BJ (cell line): ENCODE measurements at places on chromosomes 1 and 21.

- no peak for DNase-seq
Observed at GRCh38 chr1:159248311-159248710, 43.6 kb downstream of the ACKR1 start.

- DNase-seq = no peak
Observed at GRCh38 chr1:209529233-209529632, 54.3 kb upstream of the CAMK1G start.

DNA sequence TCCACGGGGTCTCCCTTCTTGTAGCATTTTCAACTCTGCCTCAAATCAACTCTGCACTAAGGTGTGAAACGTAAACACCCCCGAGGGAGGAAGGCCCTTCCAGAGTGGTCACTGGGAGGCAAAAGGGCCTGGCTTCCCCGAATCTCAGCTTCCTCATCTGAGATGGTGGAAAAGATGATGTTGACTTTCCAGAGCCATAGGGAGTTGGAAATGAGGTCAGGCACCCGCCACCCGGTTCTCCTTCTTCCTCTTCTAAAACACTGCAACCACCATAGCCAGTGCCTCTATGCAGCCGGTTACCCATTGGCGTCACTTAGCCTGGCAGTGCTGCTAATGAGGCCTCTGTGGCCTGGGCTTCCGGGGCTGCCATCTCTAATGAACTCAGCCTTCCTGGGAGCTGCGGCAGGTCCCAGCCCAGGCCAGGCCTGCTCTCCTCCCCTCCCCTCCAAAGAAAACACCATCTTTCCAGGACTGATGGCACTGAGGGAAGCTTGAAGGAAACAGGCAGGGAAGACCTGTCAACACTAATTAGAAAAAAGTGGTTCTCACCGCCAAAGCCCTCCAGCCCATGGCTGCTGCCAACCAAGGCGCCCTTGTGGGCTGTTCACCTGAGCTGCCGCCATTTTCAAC lies 175.0 kb downstream of the KAZN start:
- no peak for DNase-seq

DNA sequence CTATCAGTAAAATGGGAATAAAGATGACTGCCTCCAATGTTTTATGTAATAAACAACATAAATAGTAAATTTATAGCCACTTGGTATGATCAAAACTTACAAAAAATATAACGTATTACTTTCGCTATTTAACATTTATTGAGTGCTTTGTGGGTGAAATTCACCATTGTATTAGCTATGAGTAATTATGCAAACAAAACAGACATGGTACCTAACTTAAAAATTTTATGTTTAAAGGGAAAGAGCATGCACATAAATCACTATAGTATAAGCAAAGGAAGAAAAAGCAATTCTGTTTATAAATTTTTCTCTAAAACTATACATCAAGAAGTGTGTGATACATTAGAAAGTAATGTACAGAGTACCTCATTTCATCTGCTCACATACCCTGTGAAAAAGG lies 1046.2 kb downstream of the NCAM2 start:
- DNase-seq = no peak

DNA sequence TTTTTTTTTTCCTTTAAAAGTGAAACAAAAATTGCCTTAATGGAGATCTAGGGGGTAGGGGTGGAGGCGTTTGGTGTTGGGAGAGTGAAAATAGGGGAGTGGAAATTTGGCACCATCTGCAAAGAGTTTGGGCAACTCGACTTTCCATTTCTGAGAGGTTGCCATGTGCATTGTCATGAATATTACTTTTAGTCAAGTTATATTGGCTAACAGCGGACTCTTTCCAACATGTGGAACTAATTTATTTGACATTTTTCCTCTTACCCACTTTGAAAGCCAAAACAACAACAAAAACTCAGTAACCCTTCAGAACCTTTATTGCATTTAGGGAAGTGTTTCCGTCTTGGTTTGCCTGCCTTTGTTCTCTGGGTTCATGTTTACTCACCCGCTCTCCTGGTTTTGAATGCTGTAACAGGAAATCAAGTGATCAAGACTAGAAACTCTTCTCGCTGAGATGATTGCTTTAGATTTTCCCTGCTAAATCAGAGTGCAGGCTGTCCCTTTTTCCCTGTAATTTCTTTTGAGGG lies 70.4 kb downstream of the CACHD1 start:
- DNase-seq = no peak

DNA sequence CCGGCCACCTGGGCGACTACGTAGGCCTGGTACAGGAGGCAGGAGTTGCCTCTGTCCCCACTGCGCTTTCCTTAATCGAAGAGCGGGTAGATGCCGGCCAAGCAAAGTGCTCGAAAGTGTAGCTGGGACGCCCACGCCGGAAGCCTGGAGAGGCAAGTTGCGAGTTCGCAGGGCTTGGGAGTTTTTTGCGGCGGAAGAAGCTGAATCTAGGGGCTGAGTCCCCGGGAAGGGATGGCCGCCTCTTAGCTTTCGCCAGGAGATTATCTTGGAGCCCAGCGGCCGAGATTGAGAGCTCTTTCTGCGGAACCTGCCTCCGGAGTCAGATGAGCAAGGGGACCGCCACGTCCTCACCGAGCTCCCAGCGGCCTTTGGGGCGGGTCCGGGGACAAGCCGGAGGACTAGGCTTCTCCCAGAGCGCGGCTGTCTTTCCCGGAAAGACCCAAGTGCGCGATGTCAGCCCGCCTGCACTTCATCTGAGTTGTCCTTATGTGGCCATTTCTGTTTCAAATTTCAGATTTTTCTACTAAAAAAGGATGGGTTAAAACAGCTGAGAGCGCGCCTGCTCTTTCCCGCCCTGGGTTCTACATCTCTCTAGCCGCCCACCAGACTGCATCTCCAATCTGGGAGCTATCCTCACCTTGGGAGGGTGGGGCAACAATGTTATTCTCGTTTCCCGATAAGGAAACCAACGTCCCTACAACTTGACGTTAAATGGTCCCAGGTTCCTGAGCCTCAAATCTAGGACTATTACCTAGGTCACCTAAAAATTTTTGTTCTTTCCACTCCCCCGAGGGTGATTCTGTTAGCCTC lies 12.4 kb upstream of the TBX15 start:
- DNase-seq = no peak

DNA sequence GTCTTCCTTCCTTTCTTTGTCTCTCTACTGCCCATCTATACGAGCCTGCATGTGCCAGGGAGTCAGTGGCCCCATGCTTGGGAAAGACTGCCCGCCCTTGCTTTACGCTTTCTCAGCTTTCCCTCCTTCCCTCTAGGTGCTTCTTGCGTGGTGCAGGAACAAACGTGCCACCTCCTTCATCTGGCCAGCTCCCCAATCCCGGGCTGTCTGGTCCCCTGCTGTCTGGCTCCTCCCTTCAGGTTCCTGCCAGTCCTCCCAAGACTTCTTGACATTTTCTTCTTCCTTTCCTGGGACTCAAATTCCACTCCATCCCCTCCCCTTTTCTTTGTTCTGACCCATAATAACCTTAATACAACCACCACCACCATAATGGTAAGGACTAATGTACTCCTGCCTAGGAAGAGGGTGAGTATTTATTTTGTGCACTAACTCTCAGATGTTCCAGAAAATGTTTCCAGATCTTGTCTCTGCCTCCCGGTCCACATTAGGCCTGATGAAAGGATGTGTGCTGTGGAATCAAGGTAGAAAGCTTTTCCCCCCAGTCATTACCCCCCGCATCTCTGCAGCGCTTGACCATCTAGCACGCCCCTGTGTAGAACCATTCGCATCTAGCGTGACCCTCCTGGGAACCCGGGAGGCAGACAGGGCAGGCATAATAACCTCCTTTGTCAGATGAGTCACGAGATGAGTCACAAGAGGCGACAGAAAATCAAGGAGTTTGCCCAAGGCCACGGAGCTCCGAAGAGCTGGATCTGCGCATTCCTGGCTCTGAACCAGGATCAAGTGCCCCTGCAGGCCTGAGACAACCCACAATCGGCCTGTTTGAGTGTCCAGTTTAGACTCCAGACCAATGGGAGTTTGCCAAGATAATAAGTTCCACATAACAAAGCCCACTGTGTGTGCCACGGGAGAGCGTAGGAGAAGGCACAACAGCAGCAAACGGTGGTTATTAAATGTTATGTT lies 60.1 kb upstream of the NEK2 start:
- DNase-seq = peak; percentile 67

GRCh38 chr1:195754874-195755273 lies 853.4 kb downstream of the KCNT2 start:
- DNase-seq = no peak

DNA sequence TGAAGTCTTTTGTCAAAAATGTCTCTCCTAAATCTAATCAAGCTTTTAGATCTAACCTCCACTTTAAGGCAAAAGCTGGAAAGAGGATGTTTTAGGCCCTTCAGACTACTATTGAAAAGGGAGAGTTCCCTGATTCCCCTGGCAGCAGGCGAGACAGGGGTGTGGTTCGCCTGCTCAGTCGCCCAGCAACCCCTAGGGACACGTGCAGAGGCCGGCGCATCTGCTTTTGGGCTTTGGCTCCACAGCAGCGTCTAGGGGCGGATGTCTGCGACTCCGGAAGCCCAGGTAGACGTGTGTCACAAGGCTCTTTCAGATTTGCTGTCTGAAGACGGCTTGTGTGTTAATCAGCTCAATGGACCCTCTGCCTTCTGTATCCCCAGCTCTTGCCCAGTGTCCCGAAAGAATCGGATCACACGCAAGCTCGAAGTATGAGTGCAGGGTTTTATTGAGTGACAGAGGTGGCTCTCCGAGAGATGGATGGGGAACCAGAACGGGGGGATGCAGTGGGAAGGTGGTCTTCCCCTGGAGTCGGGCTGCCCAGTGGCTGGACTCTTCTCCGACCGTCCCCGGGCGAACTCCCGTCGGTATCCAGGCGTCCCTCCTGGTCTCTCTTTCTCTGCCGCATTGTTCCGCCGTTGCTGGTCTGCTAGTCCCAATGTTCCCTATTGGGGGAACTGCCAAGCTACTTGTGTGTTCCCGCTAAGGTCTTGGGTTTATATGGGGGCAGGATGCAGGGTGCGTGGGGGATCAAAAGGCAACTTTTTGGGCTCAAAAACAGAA lies 45.5 kb downstream of the OLFML2B start:
- DNase-seq = no peak

DNA sequence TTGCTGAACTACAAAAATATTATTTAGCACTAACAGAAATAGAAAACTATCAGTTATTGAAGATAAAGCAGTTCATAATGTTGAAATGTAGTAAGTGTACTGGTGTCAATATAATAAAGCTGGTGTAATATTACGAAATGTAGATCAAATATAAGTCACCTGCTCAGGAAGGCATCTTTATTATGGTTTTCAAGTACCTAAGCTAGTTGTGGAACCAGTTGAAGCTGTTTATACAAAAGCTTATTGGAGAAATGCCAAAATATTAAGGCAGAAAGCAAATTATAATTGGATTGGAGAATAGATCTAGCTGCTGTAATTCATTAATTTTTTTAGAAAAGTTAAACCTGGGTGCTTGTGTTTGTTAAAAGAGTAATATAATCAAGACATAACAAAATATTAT lies 6.2 kb upstream of the MARK1 start:
- no peak for DNase-seq

DNA sequence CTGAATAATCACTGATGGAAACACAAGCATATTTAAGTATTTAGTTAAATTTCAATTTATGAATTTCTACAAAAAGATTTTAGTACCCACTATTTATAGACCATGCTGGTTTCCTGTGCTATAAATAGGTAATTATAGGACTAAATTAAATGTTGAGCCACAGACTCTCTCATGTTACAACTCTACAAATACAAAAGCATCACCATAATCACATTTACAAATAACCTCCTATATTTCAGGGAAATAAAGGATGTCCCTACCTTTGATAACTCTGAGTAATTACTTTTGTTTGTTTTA lies 32.6 kb upstream of the CCDC190 start:
- no peak for DNase-seq

DNA sequence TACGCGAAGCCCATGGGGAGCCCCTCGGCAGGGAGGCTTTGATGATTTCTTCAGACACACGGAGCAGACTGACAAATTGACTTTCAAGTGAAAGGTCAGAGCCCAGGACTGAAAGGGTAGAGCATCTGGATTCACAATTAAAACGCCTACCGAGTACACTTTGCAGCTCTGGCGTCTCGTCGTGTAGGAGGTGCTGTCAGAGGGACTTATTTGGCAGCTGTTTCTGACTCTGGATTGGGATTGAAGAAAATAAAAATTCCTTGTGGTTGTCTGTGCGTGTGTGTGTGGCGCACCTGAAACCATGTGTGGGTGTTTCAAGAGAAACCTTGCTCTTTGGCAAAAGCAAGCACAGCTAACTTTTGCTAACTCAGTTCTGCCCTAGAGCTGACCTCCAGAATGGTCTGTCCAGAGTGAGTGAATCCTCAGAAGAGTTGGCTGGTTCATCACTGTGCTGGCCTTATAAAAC lies 348.7 kb downstream of the HLX start:
- DNase-seq = no peak

DNA sequence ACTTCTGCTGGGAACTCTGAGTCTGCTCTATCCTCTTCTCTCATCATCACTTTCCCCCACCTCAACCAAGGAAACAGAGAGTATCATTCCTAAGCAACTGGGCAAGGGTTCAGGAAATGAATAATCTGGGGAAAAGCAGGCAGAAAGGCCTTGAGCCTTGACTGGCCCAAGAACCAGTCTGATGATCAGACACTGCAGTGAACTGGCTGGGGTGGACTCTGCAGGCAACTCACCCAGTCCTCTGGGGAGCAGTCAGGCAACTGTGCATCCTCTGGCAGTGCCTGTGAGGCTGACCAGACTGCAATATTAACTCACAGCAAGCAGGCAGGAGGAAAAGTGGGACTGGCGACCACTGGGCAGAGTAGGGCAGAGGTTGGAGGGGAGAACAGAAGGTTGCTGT lies 991 bp downstream of the ANKRD35 start:
- DNase-seq = no peak

DNA sequence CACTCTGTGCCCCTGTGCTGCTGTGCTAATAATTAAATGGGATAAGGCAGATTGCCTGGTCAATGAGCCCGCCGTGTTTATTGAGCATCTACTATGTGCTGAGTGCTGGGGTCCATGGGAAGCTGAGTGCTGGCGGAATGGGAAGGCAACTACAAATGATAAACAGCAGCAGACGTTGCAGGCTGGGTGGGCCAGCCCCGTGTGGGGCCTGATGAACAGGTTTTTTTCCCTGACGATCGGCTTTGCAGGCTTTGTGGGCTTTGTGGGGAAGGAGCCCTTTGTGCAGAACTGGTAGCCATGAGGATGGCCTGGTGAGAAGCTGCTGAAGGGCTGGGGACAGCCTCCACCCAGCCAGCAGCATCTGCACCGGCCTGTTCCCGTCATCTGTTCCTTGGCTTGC lies 3.5 kb downstream of the PDE9A start:
- no peak for DNase-seq

DNA sequence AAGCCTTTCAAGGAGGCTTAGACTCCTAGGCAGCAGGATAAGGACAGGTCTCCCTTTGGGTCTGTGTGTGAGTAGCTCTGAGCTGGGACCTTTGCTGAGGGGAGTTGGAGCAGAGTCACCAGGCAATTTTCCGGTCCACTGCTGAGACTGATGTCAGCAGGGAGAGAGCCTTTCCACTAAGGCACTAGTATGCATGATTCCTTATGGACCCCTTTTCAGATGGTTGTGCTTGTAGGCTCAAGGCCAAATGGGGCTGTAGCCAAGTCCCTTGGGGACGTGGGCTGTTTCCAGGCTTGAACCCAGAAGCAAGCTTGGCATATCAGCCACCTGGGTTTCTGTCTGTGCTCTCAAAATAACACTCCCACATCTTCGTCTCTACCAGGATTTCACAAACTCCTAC lies 73.0 kb downstream of the CCDC18 start:
- DNase-seq = no peak
